ENCODE measurements at places on chromosomes 7 and 10. TPM values are rescaled to one million over a fixed set of nuclear protein-coding genes. Genes with fewer than 3 reads are reported as not detected.

RAMP3 gene
- not detected for total RNA-seq

DNA sequence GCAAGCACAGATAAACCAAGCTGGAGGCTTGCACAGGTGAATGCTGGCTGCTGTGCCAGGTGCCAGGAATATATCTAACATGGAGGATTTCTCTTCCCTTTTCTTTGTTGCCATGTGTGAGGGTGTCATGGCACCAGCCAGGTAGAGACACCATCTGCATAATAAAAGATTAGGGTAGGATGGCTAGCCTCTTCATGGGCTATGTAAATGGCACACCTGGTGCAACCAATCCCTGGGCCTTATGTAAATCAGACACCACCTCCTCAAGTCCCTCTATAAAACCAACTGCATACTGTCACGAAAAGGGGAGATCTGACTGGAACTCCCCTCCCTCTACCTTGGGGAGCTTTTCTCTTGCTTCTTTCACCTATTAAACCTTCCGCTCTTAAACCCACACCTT is 322.5 kb upstream of the POM121L12 start:
- no peaks in the 10 kb centered on the region for H3K36me3 ChIP-seq
- no peaks in the 10 kb centered on the region for H3K27me3 ChIP-seq
- no peaks in the 10 kb centered on the region for H3K4me1 ChIP-seq
- no peak overlapping the region for H3K27ac ChIP-seq
- no peak overlapping the region for H3K4me3 ChIP-seq
- DNase-seq = no peak

GRCh38 chr7:71706597-71706975 is 574.6 kb downstream of the GALNT17 start:
- no peaks in the 10 kb centered on the region for H3K36me3 ChIP-seq
- H3K27ac ChIP-seq = no peak overlapping the region
- no peak for DNase-seq
- H3K4me3 ChIP-seq = no peak overlapping the region

DNA sequence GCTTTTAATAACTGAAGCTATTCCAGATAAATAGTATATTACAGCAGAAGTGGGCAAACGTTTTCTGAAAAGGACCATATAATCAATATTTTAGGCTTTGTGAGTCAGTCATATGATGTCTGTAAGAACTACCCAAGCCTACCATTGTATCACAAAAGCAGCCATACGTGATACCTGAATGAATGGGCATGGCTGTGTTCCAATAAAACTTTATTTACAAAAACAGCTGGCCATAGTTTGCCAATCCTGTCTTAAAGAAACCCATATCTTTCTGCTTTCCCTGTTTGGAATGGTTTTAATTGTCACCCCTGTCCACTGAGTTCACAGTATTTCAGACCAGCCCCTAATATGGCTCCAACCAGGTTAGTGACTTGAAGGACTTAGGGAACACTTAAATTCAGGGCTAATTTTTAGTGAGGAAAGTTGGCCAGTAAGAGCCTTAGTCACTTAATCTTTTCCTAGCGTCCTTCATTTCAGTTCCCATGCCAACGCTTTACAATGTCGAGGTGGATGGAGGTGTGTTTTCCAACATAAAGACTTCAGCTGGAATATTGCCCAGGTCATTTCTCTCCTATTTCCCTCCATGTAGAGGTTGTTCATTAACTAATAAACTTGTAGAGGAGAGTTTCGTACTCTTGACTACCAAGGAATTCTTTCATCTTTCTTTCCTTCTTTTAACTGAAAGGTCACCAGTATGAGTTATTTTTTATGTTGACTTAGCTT is 184.5 kb downstream of the TRIL start:
- H3K27me3 ChIP-seq = peaks cover 13% of the 10 kb centered on the region
- H3K27ac ChIP-seq = no peak overlapping the region
- no peaks in the 10 kb centered on the region for H3K36me3 ChIP-seq
- H3K4me1 ChIP-seq = no peaks in the 10 kb centered on the region
- no peak for DNase-seq

- H3K4me1 ChIP-seq = no peaks in the 10 kb centered on the region
- H3K27ac ChIP-seq = no peak overlapping the region
- no peak for DNase-seq
- no peaks in the 10 kb centered on the region for H3K36me3 ChIP-seq
Measured at GRCh38 chr10:111856631-111857030, 326.9 kb downstream of the GPAM start.

- peaks cover 9% of the 10 kb centered on the region for H3K27me3 ChIP-seq
- peaks cover 18% of the 10 kb centered on the region for H3K4me1 ChIP-seq
- no peak overlapping the region for H3K4me3 ChIP-seq
Measured at GRCh38 chr7:74307738-74308505, 18.7 kb downstream of the CLIP2 start.

- no peak for DNase-seq
- H3K36me3 ChIP-seq = no peaks in the 10 kb centered on the region
Measured at GRCh38 chr7:98729121-98729520, 112.0 kb downstream of the NPTX2 start.

GRCh38 chr7:115435178-115435577 is 513.3 kb downstream of the MDFIC start:
- H3K4me3 ChIP-seq = no peak overlapping the region
- peaks cover 2% of the 10 kb centered on the region for H3K27me3 ChIP-seq
- DNase-seq = no peak
- H3K27ac ChIP-seq = no peak overlapping the region
- H3K36me3 ChIP-seq = no peaks in the 10 kb centered on the region

GRCh38 chr10:8981277-8981676 is 926.8 kb downstream of the GATA3 start:
- H3K36me3 ChIP-seq = peaks cover 4% of the 10 kb centered on the region
- peak overlapping the region; percentile 7 for H3K27ac ChIP-seq
- H3K4me3 ChIP-seq = no peak overlapping the region
- H3K4me1 ChIP-seq = peaks cover 21% of the 10 kb centered on the region

GRCh38 chr7:128136215-128136597 is 104.9 kb upstream of the LEP start:
- peaks cover 27% of the 10 kb centered on the region for H3K27me3 ChIP-seq
- H3K36me3 ChIP-seq = peaks cover 4% of the 10 kb centered on the region
- H3K4me1 ChIP-seq = peaks cover 21% of the 10 kb centered on the region
- peak overlapping the region; percentile 63 for H3K4me3 ChIP-seq
- H3K27ac ChIP-seq = no peak overlapping the region
- no peak for DNase-seq

DNA sequence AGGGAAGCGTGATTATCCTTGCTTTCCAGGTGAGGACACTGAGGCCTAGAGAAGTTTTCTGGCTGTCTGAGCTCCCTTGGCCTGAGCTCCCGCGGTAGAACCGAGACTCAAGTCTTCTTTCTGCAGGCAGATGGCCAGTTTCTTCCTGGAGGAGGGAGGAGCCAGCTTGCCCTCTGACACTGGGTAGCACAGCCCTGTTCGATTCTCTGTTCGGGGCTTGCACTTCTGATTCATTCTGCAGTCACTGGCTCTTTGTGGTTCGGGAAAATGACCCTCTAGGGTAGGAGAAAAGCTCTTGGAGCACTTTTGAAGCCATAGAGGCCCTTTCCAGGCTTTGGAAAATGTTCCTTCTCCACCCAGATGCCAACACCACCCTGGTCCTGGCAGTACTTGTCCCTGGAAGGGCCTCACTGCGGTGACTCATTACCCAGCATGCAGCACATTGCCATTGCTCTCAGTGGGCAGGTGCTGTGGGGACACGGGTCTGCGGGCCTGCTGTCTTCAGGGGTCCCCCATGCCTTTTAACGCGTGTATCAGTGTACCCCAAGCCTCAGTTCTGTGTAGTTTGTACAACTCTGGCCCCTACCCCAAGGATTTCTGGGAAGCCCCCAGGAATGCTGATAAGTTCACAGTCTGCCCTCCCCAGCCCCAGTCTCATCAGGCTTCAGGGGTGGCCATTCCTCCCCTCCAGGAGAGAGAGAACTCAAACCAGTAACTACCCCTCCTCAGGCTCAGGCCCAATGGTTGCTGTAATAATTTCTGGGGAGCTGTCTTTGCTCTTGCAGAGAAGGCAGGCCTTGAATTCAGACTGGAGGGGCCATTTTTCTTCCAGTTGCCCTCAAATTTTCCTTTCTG is 11.9 kb downstream of the CHST3 start:
- H3K27ac ChIP-seq = no peak overlapping the region
- no peaks in the 10 kb centered on the region for H3K36me3 ChIP-seq
- H3K4me3 ChIP-seq = no peak overlapping the region
- H3K4me1 ChIP-seq = peaks cover 31% of the 10 kb centered on the region
- DNase-seq = no peak
- no peaks in the 10 kb centered on the region for H3K27me3 ChIP-seq

- no peaks in the 10 kb centered on the region for H3K36me3 ChIP-seq
- no peak overlapping the region for H3K4me3 ChIP-seq
- DNase-seq = no peak
- H3K27me3 ChIP-seq = peaks cover 2% of the 10 kb centered on the region
- H3K27ac ChIP-seq = no peak overlapping the region
Measured at GRCh38 chr7:16069998-16070397, 351.3 kb downstream of the CRPPA start.

DNA sequence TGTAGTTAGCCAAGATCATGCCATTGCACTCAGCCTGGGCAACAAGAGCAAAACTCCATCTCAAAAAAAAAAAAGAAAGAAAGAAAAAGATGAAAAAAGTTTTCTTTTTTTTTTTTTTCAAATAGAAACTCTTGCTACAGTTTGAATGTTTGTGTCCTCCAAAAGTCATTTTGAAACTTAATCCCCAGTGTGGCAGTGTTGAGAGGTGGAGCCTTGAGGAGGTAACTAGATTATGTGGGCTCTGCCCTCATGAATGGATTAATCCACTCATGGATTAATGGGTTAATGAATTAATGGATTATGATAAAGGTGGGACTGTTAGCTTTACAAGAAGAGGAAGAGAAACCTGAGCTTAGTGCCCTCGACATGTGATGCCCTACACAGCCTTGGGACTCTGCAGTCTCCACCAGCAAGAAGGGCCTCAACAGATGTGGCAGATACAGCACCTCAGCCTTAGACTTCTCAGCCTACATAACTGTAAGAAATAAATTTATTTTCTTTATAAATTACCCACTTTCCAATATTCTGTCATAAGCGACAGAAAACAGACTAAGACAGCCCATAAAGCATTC is 25.1 kb downstream of the CPEB3 start:
- peaks cover 9% of the 10 kb centered on the region for H3K4me1 ChIP-seq
- DNase-seq = no peak
- no peak overlapping the region for H3K27ac ChIP-seq
- no peaks in the 10 kb centered on the region for H3K27me3 ChIP-seq
- no peak overlapping the region for H3K4me3 ChIP-seq

- peaks cover 30% of the 10 kb centered on the region for H3K27me3 ChIP-seq
- H3K4me1 ChIP-seq = peaks cover 7% of the 10 kb centered on the region
- H3K36me3 ChIP-seq = peaks cover 2% of the 10 kb centered on the region
- peak; percentile 30 for DNase-seq
- H3K27ac ChIP-seq = no peak overlapping the region
Measured at GRCh38 chr7:120273476-120273975, 551 bp downstream of the KCND2 start.

- DNase-seq = no peak
- no peak overlapping the region for H3K27ac ChIP-seq
- no peaks in the 10 kb centered on the region for H3K27me3 ChIP-seq
- no peak overlapping the region for H3K4me3 ChIP-seq
Measured at GRCh38 chr7:8212638-8213037, 49.3 kb downstream of the ICA1 start.

DNA sequence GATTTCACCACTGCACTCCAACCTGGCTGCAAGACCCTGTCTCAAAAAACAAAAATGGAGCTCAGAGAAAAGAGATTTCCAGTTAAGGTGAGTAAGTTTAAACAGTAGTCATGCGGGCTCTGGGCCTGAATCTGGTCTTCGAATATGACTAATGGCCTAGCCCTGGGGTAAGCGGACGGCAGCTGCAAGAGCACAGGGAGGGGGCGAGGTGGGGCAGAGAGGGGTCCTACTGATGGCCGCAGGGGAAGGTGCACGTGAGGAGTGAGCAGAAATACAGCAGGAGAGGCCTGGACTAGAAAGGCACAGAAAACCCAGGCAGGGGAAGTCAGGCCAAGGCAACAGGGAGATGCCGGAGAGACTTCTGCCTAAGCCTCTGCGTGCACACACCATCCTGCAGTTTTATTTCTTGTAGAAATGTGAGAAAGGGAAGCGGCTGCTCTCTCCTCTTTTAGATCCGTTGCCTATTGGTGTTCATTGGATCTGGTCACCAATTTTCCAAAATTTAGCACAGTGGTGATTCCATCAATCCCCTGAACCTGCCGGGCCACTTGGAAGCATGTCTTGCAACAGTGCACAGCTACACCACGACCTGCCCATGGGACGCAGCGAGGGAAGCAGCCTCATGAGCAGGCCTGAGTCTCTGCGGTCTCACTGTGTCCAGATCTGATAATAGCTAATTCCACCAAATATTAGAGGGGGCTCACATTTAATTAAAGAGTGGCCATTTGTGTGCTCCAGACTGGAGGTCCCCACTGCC is 139.0 kb downstream of the PAXIP1 start:
- DNase-seq = no peak
- H3K4me3 ChIP-seq = no peak overlapping the region
- no peaks in the 10 kb centered on the region for H3K36me3 ChIP-seq
- no peaks in the 10 kb centered on the region for H3K4me1 ChIP-seq
- H3K27me3 ChIP-seq = peaks cover 17% of the 10 kb centered on the region

GRCh38 chr10:62437696-62438095 is 63.5 kb downstream of the ZNF365 start:
- peaks cover 19% of the 10 kb centered on the region for H3K4me1 ChIP-seq
- H3K27ac ChIP-seq = no peak overlapping the region
- DNase-seq = no peak
- peaks cover 20% of the 10 kb centered on the region for H3K27me3 ChIP-seq

- H3K4me1 ChIP-seq = peaks cover 62% of the 10 kb centered on the region
- peaks cover 40% of the 10 kb centered on the region for H3K36me3 ChIP-seq
- H3K27me3 ChIP-seq = no peaks in the 10 kb centered on the region
- peak overlapping the region; percentile 87 for H3K4me3 ChIP-seq
- peak overlapping the region; percentile 93 for H3K27ac ChIP-seq
Measured at GRCh38 chr7:127390186-127390816, 2.2 kb downstream of the ZNF800 start.

- no peaks in the 10 kb centered on the region for H3K36me3 ChIP-seq
- H3K4me3 ChIP-seq = no peak overlapping the region
- no peaks in the 10 kb centered on the region for H3K4me1 ChIP-seq
- H3K27me3 ChIP-seq = peaks cover 14% of the 10 kb centered on the region
Measured at GRCh38 chr10:33709008-33709753, 374.7 kb upstream of the NRP1 start.

- H3K4me3 ChIP-seq = no peak overlapping the region
- H3K27me3 ChIP-seq = no peaks in the 10 kb centered on the region
- no peaks in the 10 kb centered on the region for H3K4me1 ChIP-seq
Measured at GRCh38 chr7:81414411-81414810, 355.4 kb downstream of the HGF start.

- H3K27me3 ChIP-seq = no peaks in the 10 kb centered on the region
- no peak overlapping the region for H3K4me3 ChIP-seq
- H3K4me1 ChIP-seq = peaks cover 78% of the 10 kb centered on the region
- H3K27ac ChIP-seq = peak overlapping the region; percentile 69
Measured at GRCh38 chr7:24922099-24922773, 57.7 kb downstream of the OSBPL3 start.

DNA sequence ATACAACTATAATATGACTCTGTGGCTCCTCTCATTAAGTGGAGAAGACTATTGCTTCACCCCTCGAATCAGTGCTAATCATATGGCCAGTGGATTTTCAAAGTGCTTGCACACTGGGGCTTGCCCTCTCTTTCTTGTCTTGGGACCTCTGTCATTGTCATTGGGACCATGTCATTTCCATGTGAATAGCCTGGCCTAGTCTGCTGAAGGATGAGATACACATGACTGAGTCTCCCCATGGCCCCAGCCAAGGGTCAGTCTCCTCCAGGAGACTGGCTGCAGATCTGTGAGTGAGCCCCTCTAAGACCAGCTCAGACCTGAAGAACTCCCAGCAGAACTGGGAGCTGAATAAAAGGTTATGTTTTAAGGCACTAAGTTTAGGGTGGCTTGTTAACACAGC is 39.5 kb downstream of the PKD1L1 start:
- no peak overlapping the region for H3K4me3 ChIP-seq
- DNase-seq = no peak
- H3K27ac ChIP-seq = no peak overlapping the region
- no peaks in the 10 kb centered on the region for H3K36me3 ChIP-seq

Measured in activated CD4-positive, alpha-beta T cell treated with anti-CD3 and anti-CD28 coated beads for 36 hours (primary cell).